Stimulated activated CD8-positive, alpha-beta memory T cell treated with anti-CD3 and anti-CD28 coated beads, Interleukin-7, amount 100 ng/mL, for 1 hour (primary cell): ENCODE measurements at places on chromosomes 2 and 18.

DNA sequence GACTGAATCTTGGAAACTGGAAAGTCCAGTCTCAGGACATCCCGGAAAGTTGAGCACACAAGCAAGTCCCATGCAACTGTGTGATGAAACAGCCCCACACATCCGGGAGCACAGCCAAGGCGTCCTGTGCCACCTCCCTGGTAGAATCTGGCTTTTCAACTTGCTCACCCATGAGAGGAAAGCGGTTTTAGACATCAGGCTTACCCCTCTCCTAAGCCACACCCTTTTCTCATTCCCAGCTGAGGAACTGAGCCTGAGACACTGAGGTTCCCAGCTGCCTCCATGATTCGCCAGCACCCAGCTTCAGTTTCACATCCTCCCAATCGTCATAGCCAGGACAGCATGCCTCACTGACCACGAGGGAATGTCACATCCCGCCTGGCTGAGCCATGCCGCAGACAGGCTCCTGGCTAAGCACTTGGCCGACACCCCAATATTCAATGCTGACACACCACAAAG lies 60.3 kb downstream of the STEAP3 start:
- DNase-seq: no peak

DNA sequence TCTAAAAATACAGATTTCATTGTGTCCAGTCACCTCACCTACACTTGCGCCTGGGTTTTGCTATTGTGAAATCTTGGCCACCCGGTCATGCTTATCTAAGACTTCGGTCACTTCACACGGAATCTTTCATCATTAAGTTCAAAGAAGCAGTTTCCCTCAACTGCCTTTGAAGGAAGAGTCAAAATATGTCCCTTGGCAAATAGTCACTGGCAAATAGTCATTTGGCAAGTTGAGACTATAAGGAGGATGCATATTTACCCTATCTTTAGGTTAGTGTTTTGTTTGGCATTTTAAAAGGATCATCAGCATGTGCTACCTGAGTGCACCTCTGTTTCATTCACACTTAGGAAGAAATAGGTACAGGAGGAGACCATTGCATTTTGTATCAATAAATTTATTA lies 95.9 kb downstream of the FEZ2 start:
- no peak for DNase-seq

DNA sequence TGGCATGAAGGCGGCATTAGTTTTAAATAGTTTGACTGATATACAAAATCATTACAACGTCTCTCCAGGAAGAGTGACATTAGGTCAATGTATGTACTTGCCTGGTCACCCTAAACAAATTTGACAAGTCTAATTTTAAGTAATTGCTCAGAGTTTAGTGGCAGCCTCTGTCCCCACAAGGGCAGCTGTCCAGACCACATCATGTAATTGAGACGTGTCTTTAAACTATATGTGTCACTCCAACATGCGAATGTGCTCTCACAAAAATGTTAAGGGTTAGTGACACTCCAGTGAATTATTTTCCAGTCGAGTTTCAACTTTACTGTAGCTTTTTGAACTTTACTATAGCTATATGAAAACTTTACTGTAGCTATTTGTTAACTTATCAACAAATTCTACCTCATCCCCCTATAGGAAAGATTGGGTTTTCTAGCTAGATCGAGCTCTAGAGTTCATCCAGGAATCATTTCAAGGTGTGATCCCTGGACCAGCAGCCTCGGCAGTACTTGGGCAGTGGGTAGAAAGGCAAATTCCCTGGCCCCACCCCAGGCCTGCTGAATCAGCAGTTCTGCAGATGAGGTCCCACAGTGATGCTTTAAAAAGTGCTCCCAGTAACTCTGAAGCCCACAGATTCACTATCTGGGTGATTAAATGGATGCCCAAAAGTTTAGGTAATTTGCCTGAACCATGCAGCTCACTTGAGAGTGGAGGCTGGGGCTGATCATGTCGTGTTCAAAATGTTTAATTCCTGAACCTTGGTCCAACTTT lies 66.4 kb upstream of the POU3F3 start:
- no peak for DNase-seq

- no peak for DNase-seq
Observed at GRCh38 chr18:11497585-11497984, 111.8 kb upstream of the SLC35G4 start.

GRCh38 chr2:179539124-179539511 lies 274.5 kb upstream of the SESTD1 start:
- DNase-seq: no peak

GRCh38 chr2:54677476-54678265 lies 45.8 kb upstream of the EML6 start:
- DNase-seq: no peak

DNA sequence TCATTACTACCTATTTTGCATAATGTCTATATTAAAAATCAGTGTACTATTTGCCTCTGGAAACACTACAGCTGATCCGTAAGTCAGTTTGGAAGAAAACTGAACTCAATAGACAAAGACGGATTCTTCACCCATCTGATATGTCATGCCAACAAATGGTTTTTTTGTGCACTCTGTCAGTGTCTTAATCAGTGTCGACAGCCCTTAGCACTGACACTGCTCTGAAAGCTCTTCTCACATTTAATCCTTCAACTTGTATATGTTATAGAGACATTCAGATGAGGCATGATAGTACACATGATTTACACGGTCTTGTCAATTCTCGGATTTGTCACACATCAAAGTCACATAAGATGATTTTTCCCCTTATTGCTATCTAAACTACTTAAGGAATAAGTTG lies 347.5 kb upstream of the GALNT5 start:
- no peak for DNase-seq

DNA sequence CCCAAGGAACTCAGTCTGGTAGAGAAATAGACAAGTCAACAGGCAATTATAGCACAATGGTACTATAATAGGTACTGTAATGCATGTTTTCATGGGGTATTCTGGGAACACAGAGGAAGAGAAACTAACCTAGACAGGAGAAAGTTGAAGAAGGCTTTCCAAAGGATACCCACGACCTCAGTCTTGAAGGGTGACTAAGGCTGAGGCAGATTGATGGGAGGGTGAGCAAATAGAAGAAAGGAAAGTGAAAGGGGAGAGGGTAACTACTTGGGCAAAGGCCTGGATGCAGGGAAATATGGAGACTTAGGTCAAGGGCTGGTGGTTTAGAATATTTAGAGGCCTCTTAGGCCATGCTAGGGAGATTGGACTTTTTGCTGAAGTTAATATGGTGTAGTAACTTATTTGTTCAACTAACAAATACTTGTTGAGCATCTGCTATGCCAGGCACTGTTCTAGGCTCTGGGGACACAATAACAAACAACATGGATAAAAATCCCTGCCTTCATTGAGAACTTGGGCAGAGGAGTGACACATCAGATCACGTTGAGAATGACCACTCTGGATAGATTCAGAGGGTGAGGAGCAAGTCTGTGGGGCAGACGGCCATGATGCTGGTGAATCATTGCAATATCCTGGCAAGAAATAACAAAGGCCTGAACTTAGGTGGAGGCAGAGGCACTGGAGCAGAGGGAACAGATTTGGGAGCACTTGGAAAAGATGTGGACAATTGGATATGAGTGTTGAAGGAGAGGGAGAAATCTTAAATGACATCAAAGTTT lies 56.4 kb downstream of the PLB1 start:
- DNase-seq: no peak

DNA sequence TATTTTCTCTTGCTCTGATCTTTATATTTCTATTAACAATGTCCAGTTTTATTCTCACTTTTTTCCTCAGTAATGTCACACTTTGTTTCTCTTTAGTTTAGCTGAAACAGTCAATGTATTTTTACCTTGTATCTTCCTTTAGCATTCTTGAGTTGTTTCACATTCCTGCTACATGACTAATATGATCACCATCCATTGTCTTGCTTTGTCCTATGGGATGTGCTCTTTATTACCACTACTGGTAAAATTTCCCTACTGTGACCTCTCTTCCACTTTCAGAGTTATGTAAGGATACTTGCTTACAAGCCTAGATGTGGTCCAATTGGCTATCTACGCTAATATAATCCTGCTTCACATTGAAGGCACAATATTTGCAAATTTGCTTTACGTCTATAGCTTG lies 457.9 kb downstream of the PIK3C3 start:
- DNase-seq: no peak

DNA sequence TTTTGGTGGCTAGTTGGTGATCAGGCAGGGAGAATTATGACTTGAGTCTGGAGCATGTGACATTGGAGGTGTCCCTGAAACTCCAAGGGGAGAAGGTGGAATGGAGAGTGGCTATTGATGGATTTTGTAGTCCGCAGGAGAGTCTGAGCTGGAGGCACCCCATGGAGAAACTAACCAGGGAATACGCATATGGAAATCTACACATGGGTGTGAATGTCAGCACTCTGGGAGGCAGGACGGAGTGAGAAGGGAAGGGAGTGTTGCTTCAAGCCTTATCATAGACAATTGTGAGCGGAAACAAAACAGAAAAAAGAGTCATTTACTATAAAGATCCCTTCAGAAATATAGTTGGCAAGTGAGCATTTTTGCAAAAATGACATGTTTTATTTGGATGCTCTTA lies 667 bp upstream of the SCYGR4 start:
- DNase-seq: no peak

DNA sequence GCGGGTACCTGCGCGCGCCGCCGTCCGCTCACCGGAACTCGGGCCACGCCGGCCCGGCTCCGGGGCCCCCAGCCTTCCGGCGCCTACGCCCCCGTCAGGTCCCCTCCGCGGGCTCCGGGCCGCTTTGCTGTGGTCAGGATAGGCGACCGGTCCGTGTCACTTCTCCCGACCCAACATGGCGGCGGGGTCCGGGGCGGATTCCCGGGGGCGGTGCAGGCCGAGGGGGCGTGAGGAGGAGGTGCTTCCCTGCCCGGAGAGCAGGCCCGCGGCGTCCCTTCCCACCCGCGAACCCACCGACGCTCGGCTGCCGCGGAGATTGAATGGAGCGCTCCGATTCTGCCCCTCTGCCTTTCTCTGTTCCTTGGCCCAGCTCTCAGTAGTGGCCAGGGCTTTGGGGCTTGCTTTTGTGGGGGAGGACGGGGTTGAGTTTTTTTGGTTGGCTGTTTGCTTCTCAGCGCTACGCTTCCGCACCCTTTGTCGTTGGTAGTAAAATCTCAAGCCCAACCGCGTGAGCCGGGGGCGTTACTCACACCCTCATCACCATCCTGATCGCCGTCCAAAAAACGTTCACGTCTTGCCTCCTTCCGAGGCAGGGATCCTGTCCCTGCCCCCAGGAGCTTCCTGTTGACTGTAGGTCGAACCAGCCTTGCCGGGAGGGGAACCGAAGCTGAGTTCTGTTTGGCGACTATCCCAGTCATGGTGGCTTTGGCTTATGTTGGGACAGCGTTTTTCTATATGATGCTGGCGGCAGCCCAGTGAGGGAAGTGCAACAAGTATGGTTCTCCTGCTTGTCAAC lies 532 bp upstream of the YES1 start:
- DNase-seq: peak; percentile 49

DNA sequence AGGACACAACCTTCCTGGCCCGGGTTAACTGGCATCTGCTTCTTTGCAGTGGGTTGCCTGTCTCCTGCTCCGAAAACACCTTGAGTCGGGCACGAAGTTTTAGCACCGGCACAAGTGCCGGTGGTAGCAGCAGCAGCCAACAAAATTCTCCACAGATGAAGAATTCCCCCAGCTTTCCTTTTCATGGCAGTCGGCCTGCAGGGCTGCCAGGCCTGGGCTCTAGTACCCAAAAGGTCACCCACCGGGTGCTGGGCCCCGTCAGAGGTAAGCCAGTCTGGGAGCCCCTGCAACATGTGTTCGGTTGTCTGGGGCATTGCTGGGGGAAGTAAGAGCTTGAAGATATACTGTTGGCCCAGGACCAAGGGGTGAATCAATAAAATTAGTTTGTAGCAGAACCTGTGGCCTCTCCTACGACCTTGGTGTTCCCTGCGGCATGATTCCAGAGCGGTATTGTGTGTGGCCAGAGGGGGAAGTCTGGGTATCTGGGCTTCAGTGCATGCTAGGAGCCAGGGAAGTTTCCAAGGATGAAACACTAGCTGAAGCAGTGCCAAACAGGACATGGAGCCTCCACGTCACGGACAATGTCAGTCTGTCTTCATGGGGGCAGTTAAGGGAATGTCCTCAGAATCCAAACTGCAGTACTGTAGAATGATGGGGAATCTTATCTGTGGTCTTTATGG lies 7.8 kb downstream of the AGBL5 start:
- DNase-seq: no peak

DNA sequence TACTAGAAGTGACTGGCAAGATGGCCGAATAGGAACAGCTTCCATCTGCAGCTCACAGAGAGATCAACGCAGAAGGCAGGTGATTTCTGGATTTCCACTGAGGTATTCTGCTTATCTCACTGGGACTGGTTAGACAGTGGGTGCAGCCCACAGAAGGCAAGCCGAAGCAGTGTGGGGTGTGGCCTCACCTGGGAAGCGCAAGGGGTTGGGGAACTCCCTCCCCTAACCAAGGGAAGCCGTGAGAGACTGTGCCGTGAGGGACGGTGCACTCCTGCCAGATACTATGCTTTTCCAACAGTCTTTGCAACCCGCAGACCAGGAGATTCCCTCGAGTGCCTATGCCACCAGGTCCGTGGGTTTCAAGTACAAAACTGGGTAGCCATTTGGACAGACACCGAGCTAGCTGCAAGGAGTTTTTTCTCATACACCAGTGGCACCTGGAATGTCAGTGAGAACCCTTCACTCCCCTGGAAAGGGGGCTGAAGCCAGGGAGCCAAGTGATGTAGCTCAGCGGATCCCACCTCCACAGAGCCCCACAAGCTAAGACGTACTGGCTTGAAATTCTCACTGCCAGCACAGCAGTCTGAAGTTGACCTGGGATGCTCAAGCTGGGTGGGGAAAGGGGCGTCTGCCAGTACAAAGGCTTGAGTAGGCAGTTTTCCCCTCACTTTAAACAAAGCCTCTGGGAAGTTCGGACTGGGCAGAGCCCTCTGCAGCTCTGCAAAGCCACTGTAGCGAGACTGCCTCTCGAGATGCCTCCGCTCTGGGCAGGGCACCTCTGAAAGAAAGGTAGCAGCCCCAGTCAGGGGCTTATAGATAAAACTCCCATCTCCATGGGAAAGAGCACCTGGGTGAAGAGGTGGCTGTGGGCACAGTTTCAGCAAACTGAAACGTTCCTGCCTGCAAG lies 40.1 kb downstream of the PLEK start:
- no peak for DNase-seq

DNA sequence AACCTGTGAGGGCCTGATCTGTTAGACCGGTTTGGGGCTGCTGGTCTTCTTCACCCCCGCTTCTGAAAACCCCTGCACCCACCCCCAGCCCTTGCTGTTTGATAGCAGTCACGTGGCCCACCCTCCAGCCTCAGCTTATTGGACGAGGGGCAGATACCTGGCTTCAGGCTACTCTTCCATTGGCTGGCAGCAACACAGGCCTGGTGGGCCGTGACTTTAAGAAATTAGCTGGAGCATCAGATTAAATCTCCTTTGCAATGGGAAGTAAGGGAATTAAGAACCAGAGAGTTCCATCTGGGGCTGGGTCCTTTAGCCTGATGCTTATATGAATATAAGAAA lies 107.3 kb downstream of the KLHL29 start:
- DNase-seq: no peak

GRCh38 chr2:167388497-167388896 lies 500.2 kb downstream of the XIRP2 start:
- no peak for DNase-seq

GRCh38 chr18:44041961-44042360 lies 638.7 kb upstream of the SETBP1 start:
- no peak for DNase-seq
